Effector memory CD4-positive, alpha-beta T cell (primary cell): ENCODE measurements at places on chromosomes 16 and 17.

DNA sequence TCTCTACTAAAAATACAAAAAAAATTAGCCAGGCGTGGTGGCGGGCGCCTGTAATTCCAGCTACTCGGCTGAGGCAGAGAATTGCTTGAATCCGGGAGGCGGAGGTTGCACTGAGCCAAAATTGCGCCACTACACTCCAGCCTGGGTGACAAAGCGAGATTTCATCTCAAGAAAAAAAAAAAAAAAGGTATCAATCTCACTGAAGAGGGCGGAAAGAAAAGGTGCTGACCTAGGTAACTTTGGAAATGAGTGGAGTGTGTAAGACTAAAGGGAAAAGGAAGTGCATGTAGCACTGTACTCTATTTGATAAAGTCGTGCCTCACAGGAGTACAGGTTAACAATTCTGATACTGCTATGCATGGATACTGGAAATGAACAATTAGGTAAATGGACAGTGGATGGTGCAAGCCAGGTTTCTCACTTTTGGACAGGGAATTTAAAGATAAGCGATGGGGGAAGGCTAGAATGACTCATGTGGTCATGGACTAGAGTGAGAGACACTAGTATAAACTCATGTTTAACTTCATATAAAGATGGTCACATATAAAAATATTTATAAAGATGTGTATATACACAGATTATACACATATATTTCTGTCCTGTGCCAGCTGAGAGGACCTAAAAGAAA lies 142.9 kb downstream of the CDK5R1 start:
- DNase-seq, result no peak

DNA sequence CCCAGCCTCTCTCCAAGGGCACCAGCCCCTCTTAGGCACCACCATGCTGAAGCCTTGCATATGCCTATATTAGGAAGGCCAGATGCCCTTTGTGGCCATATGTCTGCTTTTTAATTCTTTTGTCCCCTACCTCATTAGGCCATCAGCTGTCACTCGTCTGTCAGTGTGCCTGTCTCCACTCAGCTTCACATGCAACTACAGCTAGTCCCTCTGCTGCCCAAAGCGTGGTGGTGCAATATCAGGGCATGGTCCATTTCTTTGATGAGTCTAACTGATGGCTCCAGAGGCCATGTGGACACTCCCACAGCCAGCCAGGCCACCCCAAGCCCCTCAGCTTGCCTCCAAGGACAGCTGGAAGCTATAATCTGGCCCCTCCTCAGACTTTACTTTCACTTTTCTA lies 36.3 kb downstream of the MYO18A start:
- DNase-seq, result no peak

DNA sequence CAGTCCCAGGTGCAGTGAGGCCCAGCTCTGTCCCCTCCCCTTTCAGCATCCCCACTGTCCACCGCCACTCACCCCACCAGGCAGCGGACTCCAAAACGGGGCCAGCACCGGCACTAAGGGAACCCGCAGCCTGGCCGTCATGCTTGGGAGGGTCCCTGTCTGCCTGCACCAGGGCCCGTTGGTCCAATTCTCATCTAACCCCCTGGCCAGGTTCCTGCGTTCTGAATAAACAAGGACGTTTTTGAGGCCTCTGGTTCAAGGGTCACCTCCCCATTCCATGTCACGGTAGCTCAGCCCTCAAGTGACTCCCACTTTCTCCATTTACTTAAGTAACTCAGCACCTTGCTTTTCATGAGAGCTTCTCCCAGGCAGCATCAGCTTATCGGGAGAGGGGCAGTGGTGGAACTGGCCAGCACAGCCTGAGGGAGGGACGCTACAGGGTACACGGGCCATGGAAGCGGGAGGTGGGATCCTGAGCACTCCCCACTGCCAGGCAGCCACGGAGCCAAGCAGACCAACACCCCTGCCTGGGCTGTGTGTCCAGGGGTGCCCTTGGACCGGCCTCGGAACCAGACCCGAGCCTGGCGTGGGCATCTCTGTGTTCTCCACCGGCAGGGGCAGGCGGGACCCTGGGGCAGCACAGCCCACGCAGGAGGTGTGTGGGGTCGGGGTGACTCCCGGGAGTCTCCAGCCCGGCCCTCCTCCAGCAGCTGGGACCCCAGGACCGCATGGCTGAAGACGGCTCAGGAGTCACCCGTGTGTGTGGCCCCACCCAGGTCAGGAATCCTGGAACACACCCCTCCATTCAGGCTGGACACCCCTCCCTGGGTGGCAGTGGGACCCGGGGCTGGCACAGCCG lies 74.9 kb upstream of the GNG13 start:
- no peak for DNase-seq

- DNase-seq, result no peak
These were observed 45.9 kb downstream of the KANSL1 start for GRCh38 chr17:46147296-46147695.

GRCh38 chr16:83622010-83622409 lies 185.8 kb upstream of the HSBP1 start:
- DNase-seq, result no peak

DNA sequence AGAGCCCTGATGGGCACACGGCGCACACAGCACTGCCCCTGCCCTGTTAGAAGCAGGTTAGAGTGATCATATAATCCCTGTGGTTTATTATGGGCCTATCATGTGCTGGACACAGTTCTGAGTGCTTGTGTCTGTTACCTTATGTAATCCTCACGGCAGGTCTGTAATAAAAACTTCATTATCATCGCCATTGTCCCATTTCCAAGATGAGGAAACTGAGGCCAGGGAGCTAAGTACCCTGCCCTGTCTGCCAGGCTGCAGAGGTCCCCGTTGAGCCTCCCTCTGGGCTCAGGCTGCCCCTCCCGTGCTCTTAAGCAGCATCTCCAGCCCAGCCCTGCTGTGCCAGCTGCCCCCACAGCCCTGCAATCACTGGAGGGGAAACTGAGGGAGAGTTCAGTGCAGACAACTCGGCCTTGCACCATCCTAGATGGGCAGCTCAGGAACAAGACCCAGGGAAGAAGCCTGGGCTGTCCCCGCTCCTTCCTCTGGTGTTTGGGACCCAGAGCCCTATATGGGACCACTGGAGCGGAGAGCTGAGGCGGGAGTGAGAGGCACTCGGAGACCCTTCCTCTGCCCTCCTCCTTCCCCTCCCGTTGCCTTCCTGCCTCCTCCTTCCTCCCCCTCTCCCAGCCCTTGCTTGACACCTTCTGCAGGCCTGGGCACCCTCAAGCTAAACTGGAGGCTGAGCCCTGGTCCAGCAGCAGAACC lies 42.0 kb downstream of the WNT3 start:
- no peak for DNase-seq

- DNase-seq, result no peak
These were observed 90.9 kb upstream of the BCAR1 start for GRCh38 chr16:75342308-75342811.

GRCh38 chr16:72313903-72314302 lies 141.9 kb upstream of the PMFBP1 start:
- DNase-seq, result no peak

DNA sequence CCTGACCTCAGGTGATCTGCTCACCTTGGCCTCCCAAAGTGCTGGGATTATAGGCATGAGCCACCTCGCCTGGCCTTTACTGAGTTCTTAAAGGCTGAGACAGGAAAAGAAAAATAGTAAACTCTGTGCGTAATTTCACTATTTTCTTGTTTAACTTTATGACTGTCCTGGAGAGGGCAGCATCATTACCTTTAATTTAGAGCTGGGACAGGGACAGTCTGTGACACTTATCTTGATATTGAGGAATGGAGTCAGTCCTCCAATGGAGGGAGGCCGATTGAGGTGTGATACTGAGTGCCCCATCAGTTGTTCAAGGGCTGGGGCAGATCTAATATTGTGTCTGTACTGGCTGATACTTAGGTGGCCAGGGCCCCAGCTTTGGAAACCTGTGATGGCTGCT lies 21.5 kb upstream of the SPN start:
- DNase-seq, result no peak

DNA sequence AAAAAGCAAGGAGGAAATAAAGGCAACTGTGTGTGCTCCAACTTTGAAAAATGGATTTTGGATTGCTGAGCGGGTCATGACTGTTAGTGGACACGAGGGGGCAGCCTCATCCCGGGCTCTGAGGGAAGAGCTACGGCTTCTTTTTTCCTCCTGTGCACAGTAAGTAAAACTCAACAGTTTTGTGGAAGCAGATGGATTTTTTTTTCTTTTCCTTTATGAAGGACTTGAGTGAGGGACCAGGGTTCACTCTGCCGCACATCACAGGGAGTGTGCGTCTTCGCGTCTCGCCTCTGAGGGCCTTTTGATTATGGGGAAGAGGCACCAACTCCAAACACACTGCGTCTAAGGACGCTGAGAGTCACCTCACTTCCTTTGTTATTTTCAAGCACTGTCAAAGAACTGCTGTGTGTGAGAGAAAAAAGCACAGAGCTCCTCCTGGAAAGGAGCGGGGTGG lies 80.3 kb upstream of the GOT2 start:
- DNase-seq, result no peak

DNA sequence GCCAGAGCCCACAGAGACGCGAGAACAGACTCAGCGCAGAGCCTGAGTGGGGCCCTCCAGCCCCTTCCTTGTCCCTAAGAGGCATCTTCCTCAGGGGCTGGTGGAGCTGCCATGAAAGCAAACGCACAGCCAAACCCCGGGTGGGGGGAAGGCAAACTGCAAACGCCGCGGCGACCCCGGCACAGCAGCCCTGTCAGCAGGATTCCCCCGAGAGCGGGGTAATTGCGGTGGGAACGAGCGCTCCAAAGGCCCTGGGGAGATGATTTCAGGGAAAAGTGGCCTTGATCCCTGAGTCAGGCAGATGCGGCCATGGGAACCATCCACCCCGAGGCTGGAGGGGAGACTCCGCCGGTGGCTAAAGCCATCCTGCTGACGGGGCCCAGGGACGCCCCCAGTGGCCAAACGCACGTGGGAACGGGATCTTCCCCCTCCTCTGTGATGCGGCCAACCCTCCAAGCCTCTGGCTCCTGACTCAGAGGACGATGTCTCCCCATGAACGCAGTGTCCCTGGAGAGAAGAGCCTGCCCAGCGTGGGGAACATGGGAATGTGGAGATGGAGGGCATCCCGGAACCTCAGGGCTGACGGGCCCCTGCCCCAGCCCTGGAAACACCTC lies 25.1 kb downstream of the SLC7A5 start:
- no peak for DNase-seq
